ENCODE measurements at places on chromosomes 2 and 18.

GRCh38 chr2:216279459-216279858 is 92.8 kb downstream of the MARCHF4 start:
- DNase-seq, result no peak

DNA sequence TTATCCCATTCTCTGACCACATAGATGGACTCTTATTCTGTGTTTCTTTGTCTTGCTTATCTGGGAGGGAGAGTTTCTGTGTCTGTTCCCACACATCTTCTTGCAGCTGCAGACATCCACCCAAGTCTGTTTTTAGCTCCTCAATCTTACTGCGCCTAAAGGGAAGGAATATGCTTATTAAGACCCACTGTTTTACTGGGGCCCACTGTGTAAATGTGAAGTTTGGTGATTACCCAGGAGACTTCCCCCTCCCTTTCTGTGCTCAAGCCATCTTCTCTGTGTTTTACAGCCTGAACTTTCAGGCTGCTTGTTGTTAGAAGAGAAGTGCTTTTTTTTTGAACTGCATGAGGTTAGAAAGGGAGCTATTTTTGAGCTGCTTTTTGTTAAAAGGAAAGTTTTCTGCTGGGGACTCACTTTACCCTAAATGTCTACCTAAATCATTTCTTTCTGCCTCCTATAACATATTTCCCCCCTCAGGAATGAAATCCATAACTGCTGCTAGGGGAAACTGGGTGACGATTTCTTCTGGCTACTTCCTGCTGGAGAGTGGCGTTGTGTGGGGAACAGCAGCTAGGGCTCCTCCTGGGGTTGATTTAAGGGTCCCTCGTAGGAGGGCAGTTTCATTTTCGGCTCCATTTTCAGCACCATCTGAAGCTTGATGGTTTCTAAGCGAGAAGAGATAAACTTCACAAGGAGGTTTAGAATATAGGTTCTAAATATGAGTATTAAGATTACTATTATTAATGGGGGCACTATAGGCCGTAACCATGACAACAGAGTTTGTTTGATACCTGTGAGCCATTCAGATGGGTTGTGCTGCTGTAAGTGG is 39.5 kb upstream of the GMCL1 start:
- DNase-seq, result no peak

GRCh38 chr2:235826826-235827225 is 333.0 kb downstream of the AGAP1 start:
- no peak for DNase-seq

GRCh38 chr2:234451852-234452625 is 44.8 kb downstream of the ARL4C start:
- peak; percentile 61 for DNase-seq

DNA sequence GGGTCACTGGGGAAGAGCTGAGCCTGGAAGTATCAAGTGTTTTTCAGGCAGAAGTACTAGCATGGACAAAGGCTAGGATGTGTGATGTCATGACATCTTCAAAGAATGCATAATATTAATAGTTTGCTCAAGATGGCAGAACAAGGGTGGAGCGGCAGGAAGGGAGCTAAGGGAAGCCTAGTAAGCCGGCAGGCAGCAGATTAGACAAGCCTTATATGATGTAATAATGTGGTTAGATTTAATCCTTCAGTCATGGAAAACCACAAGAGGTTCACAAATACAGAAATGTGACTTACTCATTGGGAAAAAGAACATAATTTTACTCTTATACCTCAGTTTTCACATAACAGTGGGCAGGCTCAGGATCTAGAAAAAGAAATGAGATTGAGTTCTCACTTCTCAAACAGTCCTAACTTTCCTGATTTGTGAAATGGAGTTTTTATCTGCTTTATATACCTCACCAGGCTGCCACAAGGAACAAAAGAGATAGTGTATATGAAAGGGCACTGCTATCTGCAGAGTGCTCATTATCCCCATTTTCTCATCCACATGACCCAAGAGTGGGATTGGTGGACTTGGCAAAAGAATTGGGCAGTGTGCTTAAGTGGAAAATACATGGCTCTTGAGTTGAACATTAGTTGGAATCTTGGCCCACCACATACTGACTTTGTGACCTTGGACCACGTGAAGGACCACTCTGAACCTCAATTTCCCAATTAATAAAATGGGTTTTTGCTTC is 89.1 kb upstream of the LHCGR start:
- DNase-seq, result peak; percentile 31

DNA sequence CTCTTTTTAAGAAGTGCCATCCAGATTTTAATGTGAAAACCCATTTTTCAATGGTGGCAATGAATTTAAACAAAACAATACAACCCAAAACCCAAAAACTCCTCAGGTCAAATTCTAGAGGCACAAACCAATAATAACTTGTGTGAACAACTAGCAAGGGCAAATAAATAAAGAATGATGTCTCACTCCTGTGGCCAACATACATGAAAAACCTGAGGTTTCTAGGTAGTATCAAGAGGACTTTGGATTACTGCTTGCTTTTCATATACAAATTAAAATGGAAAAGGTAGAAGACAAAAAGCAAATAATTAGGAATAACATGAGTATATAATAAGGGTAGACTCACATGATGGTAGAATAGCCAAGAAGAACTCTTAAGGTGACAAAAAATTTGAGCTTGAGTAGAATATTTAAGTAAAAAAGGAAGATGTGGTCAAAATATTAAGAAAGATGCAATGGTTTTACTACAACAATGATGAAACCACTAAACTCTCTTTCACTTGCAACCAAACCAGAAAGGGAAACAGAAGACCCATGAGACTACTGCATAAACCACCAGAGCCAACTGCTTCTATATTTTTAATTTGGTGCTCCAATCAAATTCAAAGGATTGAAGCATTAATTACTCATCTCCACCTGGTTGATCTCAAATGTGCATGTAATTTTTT is 53.5 kb downstream of the DARS1 start:
- no peak for DNase-seq

GRCh38 chr18:48821251-48821590 is 129.5 kb downstream of the SMAD7 start:
- DNase-seq, result no peak

- DNase-seq, result no peak
Measured at GRCh38 chr2:165475277-165476004, 5.9 kb downstream of the CSRNP3 start.

DNA sequence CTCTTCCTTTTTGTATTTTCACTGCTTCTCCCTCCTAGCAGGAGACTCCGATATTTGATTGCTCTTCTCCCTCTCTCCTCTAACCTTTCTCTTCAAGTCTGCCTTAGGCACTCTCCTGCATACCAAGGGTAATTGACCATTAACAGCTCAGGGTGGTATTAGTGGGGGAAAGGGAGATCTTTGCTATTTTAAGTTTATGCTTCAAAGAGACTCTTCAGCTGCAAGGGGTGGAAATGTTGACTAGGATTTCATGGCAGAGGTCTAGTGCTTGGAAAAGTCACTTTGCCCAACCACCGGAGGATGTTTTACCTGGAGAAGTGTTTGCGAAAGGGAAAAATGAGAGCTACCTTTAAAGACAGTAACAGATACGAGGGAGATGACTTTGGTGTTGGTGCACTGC is 453.7 kb downstream of the SLC4A3 start:
- no peak for DNase-seq

- peak; percentile 74 for DNase-seq
Measured at GRCh38 chr2:84247532-84247931, 211.5 kb downstream of the SUCLG1 start.

DNA sequence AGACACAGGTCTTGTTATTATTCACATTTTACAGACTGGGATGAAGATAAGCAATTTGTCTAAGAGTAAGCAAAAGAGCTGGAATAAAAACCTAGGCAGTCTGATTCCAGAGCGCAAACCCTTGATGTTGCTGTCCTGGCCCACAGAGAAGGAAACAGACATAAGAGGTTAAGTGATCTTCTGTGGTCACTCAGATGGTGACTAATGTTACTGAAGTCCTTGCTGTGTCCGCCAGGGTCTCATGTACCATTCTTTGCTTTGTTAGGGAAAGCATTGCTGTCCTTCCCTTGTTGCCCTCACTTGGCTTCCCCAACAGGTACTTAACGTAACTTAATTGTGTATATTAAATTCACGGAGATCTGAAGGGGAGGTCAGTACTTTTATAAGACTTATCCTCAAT is 14.9 kb upstream of the FAP start:
- DNase-seq, result no peak

GRCh38 chr18:23279931-23280330 is 144.6 kb downstream of the CABLES1 start:
- no peak for DNase-seq

DNA sequence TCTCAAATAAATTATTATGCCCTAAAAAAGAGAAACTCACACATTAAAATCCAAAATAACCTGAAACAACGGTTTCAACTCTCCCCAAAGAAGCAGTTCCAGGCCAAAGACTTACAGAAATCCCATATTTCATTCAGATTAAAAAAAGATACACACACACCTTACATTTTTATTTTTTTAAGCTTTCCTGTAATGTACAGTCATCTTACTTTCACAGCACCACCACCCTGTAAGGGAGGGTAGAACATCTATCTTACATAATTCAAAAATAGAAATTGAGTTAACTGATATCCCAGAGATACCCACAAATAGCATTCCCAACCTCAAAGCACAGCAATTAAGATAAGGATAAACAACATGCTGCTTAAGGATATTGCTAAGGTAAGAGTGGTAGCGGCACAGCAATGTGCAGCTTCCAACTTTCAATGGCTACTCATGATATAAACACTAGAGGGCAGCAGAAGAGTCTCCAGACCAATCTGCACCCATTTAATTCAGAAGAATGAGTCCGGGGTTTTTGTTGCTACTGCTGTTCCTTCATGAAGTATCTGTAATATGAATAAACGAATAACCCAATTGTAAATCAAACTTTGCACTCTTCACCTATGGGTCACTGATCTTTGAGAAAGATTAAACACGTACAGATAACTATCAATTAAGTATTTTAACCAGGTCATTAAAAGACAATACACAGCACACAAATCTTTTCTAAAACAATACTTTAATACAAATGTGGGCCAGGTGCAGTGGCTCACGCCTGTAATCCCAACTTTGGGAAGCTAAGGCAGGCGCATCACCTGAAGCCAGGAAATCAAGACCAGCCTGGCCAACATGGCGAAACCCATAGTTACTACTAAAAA is 11.3 kb downstream of the GFPT1 start:
- peak; percentile 18 for DNase-seq

- no peak for DNase-seq
Measured at GRCh38 chr2:22904126-22904684, 480.8 kb upstream of the KLHL29 start.

DNA sequence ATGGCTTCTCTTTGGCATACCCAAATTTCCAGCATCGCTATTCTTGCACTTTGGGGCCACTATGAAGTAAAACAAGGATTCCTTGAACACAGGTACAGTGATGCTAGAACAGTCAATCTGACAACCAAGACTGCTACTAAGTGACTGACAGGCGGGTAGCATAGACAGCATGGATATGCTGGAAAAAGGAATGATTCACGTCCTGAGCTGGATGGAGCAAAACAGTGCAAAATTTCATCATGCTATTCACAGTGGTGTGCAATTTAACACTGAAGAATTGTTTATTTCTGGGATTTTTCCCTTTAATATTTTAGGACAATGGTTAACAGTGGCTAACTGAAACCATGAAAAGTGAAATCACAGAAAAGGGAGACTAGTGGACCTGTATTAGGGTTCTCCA is 1511.2 kb upstream of the ZEB2 start:
- DNase-seq, result no peak
